ENCODE measurements at places on chromosomes 1 and 21.
A peak's percentile ranks its signal among the peaks of the same experiment; 100 is the strongest.

GRCh38 chr1:35936838-35937237 is 5.9 kb downstream of the AGO3 start:
- DNase-seq: no peak

DNA sequence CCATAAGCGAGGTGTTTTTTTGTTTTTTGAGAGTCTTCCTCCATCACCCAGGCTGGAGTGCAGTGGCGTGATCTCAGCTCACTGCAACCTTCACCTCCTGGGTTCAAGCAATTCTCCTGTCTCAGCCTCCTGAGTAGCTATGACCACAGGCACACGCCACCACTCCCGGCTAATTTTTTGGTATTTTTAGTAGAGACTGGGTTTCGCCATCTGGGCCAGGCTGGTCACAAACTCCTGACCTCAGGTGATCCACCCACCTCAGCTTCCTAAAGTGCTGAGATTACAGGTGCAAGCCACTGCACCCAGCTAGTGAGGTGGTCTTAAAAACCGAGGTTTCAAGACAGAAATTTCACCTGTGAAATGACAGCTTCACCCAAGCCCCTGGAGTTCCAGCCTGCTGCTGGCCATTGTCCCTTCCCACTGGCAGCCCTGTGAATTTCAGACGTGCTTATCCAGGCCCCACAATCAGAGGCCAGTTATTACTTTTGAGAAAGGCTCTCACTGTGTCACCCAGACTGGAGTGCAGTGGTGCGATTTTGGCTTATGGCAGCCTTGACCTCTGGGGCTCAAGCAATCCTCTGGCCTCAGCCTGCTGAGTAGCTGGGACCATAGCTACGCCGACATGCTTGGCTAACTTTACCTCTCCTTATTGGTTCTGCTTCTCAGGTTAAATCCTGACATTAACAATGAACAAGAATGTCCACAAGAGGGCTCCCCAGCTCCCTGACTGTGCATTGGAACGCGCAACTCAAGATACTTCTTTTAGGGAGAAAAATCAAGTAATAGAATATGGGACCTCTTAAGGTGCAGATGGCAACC is 19.4 kb downstream of the ENO1 start:
- peak; percentile 61 for DNase-seq

GRCh38 chr1:207603777-207604176 is 41.2 kb upstream of the CR1L start:
- DNase-seq: no peak

GRCh38 chr1:100304921-100305320 is 38.9 kb downstream of the RTCA start:
- no peak for DNase-seq

GRCh38 chr1:97160818-97161217 is 439.2 kb downstream of the PTBP2 start:
- DNase-seq: peak; percentile 41

- DNase-seq: no peak
These were observed 31.4 kb downstream of the CTH start for GRCh38 chr1:70442490-70442889.

DNA sequence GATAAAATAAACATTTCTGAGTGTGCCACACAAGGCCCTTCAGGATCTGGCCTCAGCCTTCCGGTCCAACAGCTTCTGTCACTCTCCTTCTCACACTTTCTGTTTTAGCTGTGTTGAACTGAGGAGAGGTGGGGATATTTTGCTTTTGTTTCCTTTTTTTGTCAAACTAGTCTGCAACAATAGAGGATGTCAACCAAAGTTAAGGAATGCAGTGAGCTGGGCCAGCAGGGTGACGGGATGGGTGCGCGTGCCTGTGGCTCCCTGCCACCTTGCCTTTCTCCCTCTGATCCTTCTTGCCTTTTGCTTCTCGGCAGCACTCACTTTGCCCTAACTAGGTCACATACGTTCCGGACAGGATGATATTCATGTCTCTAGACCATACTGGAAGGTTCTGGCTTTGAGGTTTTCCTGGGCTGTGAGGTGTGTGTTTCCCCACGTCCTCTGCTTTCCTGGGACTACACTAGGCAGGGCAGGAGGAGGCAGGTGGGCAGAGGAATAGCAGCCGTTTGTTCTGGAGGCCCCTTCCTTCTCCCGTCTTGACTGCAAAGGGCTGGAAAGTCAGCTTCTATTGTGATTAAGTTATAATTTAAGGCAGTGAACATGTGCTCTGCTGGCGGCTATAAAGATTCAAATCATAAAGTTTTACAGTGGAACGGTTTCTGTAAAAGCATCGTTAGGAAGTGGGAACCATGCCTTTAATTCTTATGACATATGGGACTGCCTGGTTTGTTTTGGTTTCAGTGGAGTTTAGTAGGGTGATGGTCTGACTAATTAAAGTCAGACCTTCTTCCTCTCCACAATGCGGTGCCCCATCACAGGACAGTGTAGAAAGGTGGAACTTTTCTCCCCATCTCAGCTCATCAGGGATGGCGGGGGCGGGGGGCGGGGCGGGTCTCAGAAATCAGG is 67.8 kb downstream of the RNF220 start:
- no peak for DNase-seq

DNA sequence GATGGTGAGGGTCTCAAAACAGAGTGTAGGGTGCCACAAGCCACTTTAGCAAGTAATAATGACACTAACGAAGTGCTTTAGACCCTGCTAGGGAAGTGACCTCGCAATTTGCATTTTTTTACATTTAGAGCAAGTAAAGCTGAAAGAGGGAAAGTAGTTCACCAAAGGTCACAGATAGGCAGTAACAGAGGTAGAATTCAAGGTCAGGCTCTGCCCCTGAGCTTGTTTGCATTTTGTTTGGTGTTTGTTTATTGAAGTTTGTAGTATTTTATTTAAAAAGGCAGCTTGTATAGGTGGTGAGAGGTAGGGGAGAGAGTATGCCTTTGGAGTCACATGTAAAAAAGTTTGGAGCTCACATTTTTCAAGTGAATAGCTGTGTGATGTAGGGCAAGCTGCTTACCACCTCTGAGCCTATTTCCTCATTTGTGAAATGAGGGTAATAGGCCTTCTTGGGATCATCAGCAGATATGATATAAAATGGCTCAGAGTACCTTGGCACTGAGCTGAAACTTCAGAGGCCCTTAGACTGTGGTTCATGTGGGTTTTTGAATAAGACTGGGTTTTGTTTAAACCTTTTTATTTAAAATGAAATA is 142.5 kb downstream of the TRABD2B start:
- no peak for DNase-seq

- no peak for DNase-seq
These were observed 14.1 kb downstream of the RUNX3 start for GRCh38 chr1:24915816-24916602.

DNA sequence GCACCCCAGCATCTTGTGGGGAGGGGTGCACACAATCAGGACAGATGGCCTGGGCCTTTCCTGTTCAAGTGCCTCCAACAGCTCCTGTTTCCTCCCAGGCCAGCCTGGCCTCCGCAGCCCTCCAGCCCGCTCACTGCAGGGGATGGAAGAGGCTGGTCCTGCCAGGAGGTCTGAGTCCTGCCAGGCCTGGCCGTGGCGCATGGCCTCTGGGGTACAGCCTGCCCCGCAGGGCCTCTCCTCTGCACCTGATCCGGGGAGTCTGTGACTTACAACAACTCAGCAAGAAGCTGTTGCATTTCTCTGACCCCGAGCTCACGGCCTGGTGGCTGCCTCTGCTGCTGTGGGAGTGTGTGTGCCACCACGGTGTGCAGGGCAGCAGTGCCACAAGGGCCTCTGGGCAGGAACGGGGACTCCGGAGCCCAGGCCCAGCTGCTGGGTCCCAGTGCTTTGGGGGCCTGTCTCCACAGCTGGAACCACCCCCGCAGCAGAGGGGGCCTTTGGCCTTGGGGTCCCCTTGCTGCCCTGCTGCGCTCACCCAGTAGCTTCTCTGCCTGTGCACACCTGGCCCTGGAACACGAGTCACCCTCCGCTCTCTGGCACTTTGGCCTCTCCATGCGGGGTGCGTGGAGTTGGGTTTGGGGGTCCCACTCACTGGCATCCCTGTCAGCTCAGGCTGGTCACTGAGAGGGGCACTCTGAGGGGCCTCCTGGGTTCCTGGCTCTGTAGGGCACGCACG is 17.4 kb upstream of the LRRC3 start:
- DNase-seq: no peak

All from hematopoietic multipotent progenitor cell treated with erythropoietin and hydrocortisone succinate and interleukin-3 and kit ligand, for 17 days (in vitro differentiated cells).